ENCODE measurements at places on chromosomes 1 and 21. TPM values are rescaled to one million over a fixed set of nuclear protein-coding genes. Genes with fewer than 3 reads are reported as not detected.

Gene RSPO1
- total RNA-seq: 1.8 TPM

Gene INKA2
- 4.0 TPM for total RNA-seq

DNA sequence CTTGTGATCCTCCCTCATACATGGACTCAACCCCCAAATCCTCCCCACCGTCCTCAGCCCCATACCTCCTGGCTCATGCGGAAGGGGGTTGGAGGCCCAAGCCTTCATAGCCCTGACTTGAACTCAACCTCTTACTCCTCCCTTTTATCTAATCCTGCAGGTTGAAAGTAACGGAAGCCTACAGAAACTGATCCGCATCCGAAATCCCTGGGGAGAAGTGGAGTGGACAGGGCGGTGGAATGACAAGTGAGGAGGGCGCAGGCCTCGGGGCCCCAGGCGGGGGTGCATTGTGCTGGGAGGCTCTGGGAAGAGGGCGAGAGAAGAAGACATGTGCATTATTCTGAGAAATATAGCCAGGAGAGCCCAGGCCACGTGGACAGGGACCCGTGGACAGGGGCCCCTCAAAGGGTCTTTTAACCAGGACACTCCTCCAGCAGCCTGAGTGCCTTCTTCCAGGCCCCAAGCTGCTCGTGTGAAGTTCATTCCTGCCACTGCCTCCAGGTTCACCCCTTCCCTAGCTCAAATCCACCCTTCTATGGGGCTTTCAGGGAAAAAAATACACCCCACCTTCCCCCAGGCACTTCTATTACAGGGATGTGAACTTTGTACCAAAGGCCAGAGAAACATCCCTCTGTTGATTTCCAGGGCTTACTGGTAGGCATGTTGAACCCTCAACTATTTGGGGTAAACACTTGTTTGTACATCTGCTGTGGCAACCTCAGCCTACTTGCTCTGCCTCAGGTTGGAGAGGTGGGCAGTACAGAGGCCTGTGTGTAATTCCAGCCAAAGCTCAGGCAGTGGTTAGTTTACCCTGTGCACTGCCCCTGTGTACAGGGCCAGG, 38.6 kb downstream of the CAPN2 start:
- DNase-seq: no peak

GRCh38 chr21:44421901-44422840, 33.1 kb upstream of the LRRC3 start:
- no peak for DNase-seq

DNA sequence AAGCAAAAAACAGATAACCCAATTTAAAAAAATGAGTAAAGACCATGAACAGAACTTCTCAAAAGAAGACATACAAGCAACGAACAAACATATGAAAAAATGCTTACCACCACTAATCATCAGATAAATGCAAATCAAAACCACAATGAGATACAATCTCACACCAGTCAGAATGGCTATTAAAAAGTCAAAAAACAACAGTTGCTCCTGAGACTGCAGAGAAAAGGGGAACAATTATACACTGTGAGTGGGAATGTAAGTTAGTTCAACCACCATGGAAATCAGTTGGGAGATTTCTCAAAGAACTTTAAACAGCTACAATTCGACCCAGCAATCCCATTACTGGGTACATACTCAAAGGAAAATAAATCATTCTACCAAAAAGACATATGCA, 131.6 kb downstream of the PTGER3 start:
- DNase-seq: no peak

DNA sequence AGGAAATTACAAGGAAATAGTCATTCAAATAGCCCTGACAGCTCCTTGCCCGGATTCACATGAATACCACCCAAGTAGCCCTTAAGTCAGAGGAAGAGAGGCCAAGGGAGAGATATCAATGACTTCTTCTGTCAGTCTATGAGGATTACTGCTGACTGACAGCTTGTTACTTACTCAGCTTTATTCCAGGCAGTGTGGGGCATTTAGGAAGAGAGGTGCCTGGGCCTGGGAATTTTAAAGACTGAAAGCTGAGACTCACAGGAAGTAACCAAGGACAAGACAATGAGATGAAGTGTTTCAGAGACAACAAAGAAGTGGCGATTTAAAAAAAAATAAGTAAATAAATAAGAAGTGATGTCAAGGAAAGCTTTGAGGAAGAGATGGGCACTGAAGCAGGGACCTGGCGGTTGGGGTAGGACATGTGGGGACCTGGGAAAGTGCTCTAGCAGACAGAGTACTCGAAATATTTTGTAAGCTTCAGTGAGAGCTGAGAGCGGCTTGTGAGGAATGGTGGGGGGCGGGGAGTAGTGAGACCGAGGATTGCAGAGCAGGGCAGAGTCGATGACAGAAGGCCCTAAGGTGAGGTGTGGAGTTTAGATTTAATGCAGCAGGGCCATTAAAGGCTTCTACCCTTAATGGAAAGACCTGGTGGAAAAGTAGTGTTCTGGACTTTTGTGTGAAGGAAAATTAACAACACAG, 58.9 kb downstream of the ST3GAL3 start:
- DNase-seq: no peak

Gene SYNC
- 12.3 TPM for total RNA-seq

Gene TAS1R1
- not detected for total RNA-seq

GRCh38 chr1:228280106-228280901, 72.5 kb downstream of the OBSCN start:
- DNase-seq: no peak

DNA sequence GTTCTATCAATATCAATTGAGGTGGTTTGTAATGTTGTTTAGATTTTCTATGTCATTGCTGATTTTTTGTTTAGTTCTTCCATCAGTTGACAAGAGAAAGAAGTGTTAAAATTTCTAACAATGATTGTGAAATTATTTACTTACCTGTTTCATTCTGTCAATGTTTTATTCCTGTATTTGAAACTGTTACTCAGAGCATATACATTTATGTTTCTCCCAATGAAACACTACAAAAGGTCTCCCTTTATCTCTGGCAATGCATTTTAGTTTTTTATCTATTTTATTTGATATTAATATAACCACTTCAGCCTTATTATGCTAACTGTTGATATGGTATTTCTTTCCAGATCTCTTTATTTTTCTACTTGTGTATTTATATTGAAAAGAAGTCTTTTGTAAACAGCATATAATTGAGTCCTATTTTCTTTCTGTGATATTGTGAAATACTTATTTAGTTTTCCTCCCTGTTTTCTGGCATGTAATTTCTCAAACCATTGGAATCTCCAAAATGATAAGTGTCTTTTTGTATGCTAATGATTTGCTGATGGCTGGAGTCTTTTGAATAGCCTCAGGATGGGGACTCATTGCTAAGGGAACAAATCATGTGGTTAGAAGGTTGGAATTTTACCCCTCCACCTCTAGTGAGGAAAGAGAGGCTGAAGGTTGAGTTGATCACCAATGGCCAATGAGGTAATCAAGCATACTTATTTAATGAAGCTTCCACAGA, 122.0 kb downstream of the ADSS2 start:
- DNase-seq: no peak

Gene GNAT2
- not detected for total RNA-seq

GRCh38 chr1:53069265-53069662, 7.3 kb downstream of the PODN start:
- DNase-seq: no peak

GRCh38 chr1:237041795-237042525, at the start of gene RYR2:
RYR2 (plus strand) TSS chr1:237042184; CDS start chr1:237042522, 338 bp downstream.
- DNase-seq: peak; percentile 78

- no peak for DNase-seq
Observed at GRCh38 chr21:25406887-25407579, 200.2 kb downstream of the MRPL39 start.

- DNase-seq: no peak
Observed at GRCh38 chr1:235023711-235024439, 104.8 kb downstream of the TOMM20 start.

- no peak for DNase-seq
Observed at GRCh38 chr21:28418726-28419514, 573.8 kb downstream of the LTN1 start.

Gene C1orf94
- total RNA-seq: not detected

Gene CYP4Z1
- not detected for total RNA-seq

Gene CRABP2
- total RNA-seq: not detected

GRCh38 chr1:114122941-114123618, 30.6 kb downstream of the SYT6 start:
- DNase-seq: peak; percentile 27

DNA sequence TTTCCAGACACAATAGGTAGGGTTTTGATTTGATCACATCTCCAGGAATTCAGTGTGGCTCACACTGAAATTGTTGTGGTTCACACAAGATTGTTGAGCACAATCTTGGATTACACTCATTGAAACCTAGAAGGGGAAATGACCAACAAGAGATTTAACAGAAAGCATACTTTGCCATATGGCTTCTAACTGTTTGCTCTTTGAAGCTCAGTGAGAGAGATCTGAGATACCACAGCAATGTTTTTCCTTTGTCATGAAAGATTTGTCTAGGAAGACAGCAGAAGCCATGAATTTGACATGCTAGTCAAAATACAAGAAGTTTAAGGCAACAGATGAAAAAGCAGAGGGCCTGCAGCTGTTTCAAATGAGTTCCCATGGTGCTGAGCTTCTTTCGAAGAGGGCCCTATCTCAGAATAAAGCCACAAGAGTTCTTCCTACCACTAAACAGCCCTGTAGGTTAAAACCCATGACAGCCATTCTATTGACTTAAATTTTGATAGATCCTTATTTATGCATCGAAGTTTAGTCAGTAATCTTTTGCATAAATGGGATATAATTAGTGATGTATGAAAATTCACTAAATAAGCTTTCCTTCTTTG, 650.4 kb downstream of the LTN1 start:
- DNase-seq: no peak

Gene HSD11B1
- not detected for total RNA-seq

Gene SPRR2A
- total RNA-seq: not detected

GRCh38 chr1:118340928-118341910, 156.2 kb upstream of the SPAG17 start:
- no peak for DNase-seq

Gene DMRTA2
- not detected for total RNA-seq

Measured in stomach (tissue), 19 donors.